NCI-H774 (cell line): ENCODE measurements at places on chromosomes 11 and 22.

DNA sequence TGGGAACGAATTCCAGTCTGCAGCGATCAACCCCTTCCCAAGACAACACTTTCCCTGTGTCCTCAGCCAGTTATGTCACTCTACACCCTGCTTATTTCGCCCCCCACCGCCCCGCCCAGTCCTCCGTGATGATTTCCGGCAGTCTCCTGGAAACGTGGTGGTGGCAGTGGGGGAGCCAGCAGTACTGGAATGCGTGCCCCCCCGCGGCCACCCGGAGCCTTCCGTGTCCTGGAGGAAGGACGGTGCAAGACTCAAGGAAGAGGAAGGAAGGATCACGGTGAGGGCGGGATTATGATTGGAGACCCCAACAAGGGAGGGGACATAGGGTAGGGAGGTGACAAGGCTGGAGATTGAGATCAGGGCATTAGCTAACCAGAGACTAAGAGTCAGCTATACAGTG lies 4.1 kb downstream of the ROBO3 start:
- DNase-seq, result no peak

DNA sequence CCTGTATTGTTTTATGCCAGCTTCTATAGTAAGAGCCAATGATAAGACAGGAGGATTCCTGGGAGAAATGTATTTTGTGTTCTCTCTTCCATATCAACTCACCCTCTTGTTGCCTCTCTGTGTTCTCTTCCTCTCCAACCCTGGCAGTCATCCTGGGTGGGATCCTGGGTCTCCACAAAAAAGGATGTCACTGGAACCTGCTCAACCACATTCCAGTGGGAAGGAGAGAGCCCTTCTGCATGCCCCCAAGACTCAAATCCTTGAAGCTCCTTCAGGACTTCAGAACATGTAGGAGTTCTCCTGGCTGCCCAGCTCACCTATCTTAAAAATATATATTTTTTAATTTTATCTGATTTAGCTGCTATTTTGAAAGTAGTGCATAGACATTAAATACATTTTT lies 26.1 kb downstream of the APOL6 start:
- DNase-seq, result no peak

- no peak for DNase-seq
Observed at GRCh38 chr11:94920311-94920710, 53.0 kb downstream of the CWC15 start.

DNA sequence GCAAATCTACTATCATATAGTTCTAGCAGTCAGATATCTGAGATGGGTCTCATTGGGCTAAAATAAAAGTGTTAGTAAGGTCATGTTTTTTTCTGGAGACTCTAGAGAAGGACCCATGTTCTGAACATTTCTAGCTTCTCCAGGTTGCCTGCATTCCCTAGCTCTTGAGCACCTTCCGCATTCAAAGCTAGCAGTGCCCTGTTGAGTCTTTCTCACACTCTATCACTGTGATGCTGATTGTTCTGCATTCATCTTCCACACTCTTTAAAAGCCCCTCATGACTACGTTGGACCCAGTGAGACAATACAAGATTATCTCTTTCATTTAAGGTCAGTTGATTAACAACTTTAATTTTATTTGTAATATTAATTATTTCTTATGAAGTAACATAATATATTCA lies 433.3 kb upstream of the CHORDC1 start:
- no peak for DNase-seq

DNA sequence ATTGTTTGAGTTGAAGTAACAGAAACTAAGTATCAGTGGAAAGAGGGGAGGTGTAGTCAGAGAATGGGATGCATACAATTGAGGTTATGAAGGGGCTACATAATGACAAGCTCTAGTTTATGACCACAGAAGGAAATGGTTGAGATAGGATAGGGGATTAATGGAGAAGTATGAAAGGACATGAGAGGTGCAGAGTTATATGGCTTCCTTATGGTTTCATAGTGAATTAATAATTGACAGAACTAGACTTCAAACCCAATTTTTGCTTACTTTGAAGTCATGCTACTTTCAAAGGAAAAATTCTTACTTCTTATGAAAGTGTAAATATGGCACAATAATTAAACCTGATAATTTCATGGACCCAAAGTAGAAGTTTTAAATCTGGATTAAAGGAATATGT lies 340.3 kb upstream of the LRRC4C start:
- DNase-seq, result no peak

DNA sequence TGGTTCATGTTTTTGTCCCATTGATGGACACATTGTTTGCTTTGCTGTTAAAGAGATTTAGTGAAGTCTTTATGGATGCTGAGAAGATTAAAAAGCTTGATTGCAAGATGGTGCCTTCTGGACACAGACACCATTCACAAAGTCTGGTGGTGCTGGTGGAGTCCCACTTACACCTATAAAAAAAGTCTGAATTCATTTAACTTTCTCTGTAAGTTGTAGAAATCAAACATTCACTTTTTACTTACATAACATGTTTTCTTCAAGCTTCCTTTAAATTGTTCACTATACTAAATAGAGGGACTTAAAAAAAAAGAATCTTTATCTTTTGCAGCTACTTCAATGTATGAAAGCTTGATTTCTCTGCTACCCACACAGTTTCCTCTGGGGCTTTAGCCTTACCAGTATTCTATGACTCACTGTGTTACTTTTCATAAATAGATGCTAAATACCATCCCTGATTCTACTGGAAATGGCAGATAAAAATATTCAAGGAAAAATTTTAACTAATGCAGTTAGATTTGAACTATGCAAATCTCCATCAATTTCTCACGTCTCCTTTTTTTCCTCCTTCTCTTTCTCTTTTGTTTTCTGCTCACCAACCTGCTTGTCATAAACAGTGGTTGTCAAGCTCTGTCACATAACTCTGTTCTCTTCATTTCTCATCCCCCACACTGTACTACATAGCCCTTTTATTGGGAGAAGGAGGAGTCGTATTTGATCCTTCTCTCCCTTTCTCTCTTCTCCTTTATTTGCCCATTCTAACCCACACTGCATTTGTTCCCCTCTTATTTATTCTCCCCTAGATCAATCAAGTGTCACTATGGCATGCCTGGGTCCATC lies 89.7 kb downstream of the FAM76B start:
- DNase-seq, result no peak

- DNase-seq, result no peak
Observed at GRCh38 chr22:37270928-37271650, 11.2 kb upstream of the CYTH4 start.

DNA sequence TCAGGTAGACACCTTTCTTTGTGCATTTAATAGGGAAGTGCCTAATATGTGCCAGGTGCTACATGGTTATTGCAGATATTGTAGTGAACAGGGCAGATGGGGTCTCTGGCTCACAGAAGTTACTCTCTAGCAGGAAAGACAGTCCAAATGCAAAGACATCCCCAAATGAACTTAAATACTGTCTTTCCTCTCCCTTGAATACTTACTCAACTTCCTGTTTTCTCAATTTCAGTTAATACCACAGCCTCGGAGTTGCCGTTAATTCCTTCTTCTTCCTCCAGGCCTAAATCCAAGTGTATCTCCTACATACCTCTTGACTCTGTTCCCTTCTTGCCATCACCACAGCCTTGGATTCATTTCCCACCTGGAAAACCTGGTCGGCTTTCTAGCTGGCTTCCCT lies 134.3 kb upstream of the SESN3 start:
- DNase-seq, result no peak

GRCh38 chr11:41039592-41039991 lies 419.9 kb downstream of the LRRC4C start:
- DNase-seq, result no peak

- DNase-seq, result no peak
Observed at GRCh38 chr11:71064702-71065515, 187.5 kb downstream of the SHANK2 start.

GRCh38 chr22:45019861-45020655 lies 10.3 kb upstream of the PHF21B start:
- no peak for DNase-seq
